ENCODE measurements at places on chromosomes 7 and 10. TPM values are rescaled to one million over a fixed set of nuclear protein-coding genes. Genes with fewer than 3 reads are reported as not detected.

TRIM50 gene
- not detected for total RNA-seq

SCRN1 gene
- total RNA-seq = 113 TPM

SEMA4G gene
- 0.13 TPM for total RNA-seq

UPK3BL1 gene
- 11.9 TPM for total RNA-seq

OR9A2 gene
- total RNA-seq = not detected

MSMB gene
- not detected for total RNA-seq

TAS2R41 gene
- total RNA-seq = not detected

TMEM140 gene
- total RNA-seq = 18.8 TPM

NUTM2E gene
- 0.19 TPM for total RNA-seq

TSPAN13 gene
- 1.6 TPM for total RNA-seq

ATP6V0A4 gene
- not detected for total RNA-seq

GNAT3 gene
- total RNA-seq = not detected

PLCE1 gene
- 1.1 TPM for total RNA-seq

DPCD gene
- total RNA-seq = 67.4 TPM

VSIR gene
- 19.6 TPM for total RNA-seq

PTPN20 gene
- total RNA-seq = 0.92 TPM

ACBD7 gene
- total RNA-seq = 4.8 TPM

HOXA3 gene
- 1.6 TPM for total RNA-seq

CDC14C gene
- total RNA-seq = not detected

DGKI gene
- 5.3 TPM for total RNA-seq

PDZD8 gene
- 18.8 TPM for total RNA-seq

BAZ1B gene
- 61.3 TPM for total RNA-seq

LRGUK gene
- total RNA-seq = 0.13 TPM

CCZ1 gene
- 39.2 TPM for total RNA-seq

NXPH1 gene
- total RNA-seq = not detected

MYPN gene
- 0.26 TPM for total RNA-seq

GPER1 gene
- 3.2 TPM for total RNA-seq

SEC31B gene
- 2.7 TPM for total RNA-seq

NUTM2B gene
- total RNA-seq = 0.31 TPM

MOGAT3 gene
- total RNA-seq = not detected

SEMA3A gene
- 42.3 TPM for total RNA-seq

BLNK gene
- not detected for total RNA-seq

PRSS2 gene
- total RNA-seq = not detected

RET gene
- total RNA-seq = not detected

C10orf67 gene
- total RNA-seq = not detected

DUS4L gene
- total RNA-seq = 7.2 TPM

FEZF1 gene
- total RNA-seq = not detected

IGF2BP3 gene
- total RNA-seq = 17.9 TPM

LRRC61 gene
- not detected for total RNA-seq

ORC5 gene
- total RNA-seq = 13.6 TPM

SLIT1 gene
- 0.31 TPM for total RNA-seq

VAX1 gene
- not detected for total RNA-seq

SMKR1 gene
- total RNA-seq = not detected

H2BK1 gene
- total RNA-seq = not detected

LBX1 gene
- total RNA-seq = not detected

ZNF804B gene
- not detected for total RNA-seq

CUBN gene
- 2.2 TPM for total RNA-seq

CALHM1 gene
- total RNA-seq = not detected

GRID2IP gene
- total RNA-seq = not detected

OR2A12 gene
- total RNA-seq = not detected

HABP2 gene
- total RNA-seq = not detected

CTAGE6 gene
- total RNA-seq = 0.62 TPM

NPSR1 gene
- total RNA-seq = not detected

GHRHR gene
- total RNA-seq = not detected

KLLN gene
- 0.56 TPM for total RNA-seq

ATP6V1F gene
- total RNA-seq = 92.7 TPM

NACAD gene
- 0.53 TPM for total RNA-seq

ZNF398 gene
- 6.7 TPM for total RNA-seq

DRGX gene
- total RNA-seq = not detected
